ENCODE measurements at places on chromosomes 4 and X.

GRCh38 chr4:172515266-172515879, 653.2 kb upstream of the GALNT7 start:
- DNase-seq, result peak; percentile 57

- DNase-seq, result no peak
These were observed 38.3 kb downstream of the LHFPL1 start for GRCh38 chrX:112641449-112641848.

DNA sequence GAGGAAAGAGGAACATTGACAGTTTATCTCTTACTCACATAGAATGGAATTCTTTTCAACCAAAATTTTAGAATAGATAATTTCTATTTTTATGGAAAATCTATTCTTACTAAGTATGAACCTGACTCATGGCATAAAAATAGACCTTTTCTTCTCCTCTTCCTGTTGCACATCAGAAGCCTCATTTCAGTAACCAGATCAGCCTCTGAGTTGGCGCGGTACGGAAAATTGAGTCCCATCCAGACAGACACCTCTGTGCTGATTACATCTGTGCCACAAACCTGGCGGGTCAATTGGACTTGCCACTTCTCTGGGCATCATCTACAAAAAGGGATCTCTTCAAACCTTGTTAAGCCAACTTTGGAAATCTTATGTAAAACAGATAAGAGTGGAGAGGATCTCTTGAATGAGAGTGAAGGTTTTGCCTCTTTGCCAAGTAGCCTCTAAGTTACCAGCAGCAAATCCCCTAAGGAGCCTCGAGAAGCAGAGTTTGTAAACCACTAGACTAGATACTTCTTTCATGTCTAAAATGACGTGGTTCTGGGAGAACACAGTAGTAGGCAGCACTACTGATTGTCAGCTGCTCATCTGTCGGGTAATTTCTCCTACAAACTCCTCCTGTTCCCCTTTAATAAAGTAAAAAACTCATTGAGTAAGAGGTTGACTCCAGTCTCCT, 37.4 kb downstream of the TENM3 start:
- DNase-seq, result peak; percentile 48

DNA sequence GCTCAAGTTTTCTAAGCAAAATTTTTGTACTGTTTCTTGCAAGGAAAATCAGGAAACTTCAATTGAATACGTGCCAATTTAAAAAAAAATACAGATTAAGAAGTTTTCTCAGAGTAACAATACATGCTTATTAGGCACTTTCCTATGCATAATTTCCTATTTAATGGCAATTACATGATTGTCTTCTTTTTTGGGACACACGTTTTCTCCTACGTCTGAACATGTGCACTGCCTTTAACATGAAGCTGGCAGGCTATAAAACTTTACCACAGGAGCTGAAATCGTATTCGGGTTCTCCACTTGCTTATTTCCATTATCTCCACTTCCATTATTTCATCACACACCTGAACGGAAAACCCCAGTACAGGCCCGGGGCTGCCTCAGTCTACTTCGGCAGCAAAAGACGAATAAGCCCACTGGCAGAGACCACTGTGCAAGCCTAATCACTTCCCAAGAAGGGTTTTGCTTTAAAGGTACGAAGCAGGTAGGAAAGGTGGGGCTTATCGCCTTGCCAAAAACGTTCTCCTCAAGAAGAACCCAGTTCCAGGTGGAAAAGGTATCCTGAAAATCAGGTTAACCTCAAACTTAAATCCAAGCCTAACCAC, 575 bp downstream of the RCHY1 start:
- no peak for DNase-seq

DNA sequence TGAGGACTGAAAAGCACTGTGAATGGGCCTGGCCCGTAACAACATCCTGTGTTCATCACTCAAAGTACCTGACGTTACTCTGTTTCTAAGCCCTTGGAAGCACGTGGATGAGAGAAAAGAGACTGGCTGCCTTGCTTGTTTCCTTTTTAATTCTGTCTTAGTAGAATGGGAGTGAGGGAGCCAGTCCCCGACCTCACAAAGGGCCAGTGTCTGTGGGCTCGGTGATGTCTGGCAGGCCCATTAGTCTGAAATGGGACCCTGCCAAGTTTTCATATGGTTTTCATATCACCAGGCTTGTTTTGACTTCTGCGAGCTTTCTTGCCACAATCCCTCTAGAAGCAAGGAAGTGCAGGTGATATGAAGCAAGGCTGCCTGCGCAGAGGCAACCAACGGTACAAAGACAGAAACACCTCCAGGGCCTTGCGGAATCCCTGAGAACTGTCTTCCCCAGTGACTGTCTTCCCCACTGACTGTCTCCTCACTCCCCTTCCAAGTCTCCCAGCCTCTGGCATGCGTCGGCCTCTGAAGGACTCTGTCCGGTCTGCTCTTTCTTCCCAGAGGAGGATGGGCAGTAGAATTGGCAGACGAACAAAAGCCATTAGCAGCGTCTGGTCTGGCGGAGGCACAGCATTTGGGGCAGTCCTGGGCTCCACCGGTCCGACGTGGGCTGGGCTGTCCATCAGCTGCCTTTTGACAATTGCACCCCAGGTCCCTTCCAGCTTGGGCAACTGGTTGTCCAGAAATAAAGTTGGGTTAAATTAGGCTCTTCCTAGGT, 20.2 kb upstream of the RASL11B start:
- no peak for DNase-seq

DNA sequence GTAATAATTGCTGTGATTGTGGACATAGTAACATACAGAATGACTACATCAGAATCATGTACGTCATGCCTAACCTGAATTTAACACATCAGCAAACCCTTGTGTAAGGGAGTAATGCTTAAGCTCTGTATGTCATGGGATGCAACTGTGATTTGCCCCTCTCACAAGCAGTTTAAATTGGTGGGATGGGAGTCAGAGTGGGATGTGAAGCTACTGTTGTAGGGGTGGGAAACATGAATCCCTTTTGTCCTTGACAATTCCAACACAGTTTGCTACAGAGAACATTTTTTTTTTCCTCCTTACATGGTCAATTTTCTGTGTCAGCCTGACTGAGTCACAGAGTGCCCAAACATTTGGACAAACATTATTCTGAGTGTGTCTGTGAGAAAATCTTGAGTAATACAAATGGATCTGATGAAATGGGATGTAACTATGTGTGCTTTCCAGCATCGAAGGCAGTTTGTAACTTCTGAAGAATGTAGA, 392.8 kb downstream of the GPM6A start:
- DNase-seq, result peak; percentile 98

GRCh38 chr4:48090621-48091020, 43.4 kb downstream of the TXK start:
- no peak for DNase-seq

DNA sequence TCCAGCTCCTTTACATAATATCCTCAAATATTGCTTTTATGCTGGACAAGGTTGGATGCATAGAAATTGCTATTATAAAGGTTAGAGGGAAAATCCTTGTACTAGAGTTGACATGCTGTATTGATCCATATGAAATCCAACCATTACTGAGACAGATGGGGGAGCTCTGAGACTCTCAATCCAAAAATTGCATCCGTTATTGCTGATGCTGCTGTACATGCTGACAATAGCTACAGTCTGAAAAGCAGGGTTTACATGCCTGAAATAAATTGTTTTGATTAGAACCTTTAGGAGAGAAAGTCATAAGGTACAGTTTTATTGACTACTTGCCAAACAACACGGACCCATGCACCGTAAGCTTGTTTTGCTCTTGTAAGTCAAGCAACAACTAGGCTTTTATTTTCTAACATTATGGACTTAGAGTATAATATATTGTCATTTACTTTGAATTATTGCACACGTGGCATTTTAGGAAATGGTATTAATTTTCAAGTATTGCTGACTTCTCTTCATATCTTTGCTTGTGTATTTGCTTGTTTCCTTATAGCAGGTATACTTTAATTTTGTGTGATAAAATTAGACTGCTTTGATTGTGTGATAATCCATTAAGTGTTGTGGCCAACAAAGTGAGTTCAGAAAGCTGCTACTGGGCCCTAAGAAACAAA, 1365.2 kb downstream of the STIM2 start:
- peak; percentile 55 for DNase-seq

DNA sequence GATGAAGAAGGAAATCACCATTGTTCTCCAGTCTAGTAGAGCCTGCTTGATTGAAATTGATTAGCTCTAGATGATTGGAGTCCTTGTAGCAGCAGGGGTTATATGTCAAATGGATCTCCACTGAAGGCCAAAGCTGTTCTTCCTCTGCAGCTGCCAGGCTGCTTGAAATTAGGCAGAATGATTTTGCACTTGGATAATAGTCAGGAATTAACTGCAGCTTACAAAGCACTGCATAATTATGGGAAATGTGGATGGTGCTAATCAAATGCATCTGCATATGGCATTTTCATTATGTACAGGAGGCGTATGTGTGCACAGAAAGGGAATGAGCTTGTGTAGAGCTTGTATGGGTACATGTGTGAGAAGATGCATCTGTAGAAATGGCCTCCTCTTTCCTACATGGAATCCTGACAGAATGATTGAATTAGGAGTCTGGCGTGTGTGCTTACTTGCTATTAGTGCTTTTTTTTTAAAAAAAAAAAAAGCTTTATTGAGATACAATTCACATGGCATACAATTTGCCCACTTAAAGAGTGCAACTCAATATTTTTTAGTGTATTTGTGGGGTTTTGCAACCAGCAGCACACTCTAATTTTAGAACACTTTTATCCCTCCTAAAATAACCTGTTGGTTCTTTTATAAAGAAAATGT, 65.9 kb downstream of the TMEM131L start:
- no peak for DNase-seq

GRCh38 chr4:74125029-74125428, 26.0 kb upstream of the CXCL2 start:
- no peak for DNase-seq

DNA sequence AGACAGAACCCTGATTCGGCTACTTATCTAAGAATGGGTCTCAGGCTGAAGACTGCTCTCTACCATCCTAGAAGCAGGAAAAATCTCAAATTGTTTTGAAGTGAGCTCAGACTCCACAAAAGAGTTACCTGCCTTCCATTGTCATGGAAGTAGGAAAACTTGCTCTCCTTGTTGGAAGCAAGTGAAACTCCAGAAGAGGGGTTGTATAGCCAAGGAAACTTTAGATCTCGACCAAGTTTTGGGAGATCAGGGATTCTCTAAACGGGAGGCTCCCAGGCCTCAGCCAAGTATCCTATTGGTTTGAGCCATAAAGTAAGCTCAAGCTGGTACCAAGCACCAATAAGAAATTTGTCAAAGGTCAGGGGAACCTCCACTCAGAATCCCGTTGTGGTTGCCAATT, 9.2 kb upstream of the FHDC1 start:
- no peak for DNase-seq

- no peak for DNase-seq
These were observed 548 bp downstream of the TLR1 start for GRCh38 chr4:38803833-38804653.

DNA sequence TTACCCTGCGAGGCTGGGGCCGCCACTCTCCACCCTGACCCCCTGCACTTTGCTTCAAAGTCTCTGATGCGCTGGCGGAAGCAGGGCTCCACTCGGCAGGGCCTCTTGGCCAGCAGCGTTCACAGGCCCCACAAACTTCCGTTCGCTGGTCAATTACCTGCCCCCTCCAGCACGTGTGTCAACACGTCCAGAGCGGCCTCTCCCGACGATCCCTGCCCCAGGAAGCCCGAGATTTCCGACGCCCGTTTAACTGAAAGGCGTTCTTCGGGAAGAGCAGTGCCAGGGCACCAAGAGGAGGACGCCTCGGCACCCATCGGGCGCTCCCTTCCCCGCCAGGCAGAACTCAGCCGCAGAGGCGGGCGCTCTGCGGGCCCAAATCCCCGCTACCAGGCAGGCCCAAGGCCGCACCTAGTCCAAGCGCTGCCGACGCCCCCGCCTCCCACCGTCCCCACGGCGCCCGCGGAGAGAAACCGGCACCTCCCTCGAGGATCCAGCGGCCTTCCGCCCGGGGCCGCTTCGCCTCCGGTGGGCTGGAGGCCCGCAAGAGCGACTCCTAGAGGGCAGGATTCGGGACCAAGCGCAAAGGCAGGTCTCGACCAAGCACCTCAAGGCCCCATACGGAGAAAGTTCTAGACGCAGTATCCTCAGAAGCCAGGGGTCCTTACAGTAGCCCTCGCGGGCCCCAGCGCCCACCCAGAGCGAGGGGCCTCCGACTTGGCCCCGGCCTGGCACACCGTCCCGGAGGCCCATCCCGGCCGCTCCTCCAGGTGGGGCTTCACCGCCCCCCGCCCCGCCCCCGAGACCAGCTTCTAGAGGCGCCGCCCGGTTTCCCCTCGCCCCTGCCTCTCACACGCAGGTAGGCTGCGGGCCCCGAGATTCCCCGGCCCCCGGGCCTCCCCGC, 586 bp downstream of the BCAP31 start:
- peak; percentile 33 for DNase-seq

DNA sequence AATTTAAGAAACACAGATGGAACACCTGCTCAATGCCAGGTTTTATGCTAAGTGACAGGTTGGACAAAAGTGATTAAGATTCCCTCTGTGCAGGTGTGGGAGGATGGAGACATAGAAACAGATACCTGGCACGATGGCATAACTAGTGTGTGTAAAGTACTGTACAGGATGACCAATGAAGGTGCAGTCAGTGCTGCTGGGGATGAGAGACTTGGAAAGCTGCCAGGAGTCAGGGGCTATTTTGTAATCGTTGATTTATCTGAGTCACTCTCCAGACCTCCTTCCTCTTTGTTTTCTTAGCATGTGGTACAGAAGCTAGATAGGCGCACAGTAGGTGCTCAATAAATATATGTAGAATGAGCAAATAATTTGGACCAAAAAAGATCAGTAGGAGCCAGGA, 58.2 kb downstream of the CWH43 start:
- no peak for DNase-seq

DNA sequence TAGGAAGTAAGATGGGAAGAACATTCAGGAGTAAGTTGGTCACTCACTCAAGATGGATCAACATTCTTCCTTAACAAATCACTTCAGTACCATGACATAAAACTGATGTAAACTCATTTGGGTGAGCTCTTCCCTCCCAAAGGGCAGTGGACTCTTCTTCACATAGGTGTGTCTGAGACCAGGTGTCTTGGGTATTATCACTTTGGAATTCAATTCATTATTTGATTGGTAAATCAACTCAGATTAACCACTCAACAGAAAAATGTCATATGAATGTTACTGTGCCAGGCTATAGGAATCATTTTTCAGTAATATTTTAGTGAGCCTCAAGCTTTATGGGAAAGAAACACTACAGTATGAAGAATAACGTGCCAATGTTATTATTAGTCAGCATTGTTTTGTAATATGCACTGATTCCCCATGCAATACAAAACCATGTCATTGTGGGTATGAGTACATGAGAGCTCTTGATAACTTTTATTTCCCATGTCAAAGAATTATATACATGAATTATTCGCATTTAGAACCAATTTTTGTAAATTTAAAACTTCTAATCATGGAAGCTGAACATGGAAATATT, 58.6 kb upstream of the ETNPPL start:
- peak; percentile 77 for DNase-seq

DNA sequence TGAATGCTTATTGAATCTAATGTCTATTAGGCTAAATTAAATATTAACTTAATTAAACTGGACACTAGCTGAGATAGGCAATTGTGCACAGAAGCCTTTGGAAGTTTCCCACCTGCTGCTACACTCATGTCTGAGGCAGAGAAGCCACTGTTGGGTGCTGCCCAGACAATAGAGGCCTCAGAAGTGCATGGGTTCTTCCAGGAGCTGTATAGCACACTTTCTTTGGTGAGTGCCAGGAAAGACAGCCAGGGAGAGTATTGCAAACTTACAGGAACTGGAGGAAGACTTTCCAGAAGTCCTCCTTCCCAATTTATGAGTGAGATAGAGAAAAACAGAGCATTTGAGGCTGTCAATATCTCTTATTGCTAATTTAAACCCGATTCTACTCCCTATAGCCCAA, 89.9 kb downstream of the GPAT3 start:
- DNase-seq, result no peak

All from fibroblast of skin of scalp (primary cell).